Left ventricle myocardium superior (tissue), 1 donor: ENCODE measurements at places on chromosomes 11 and 22.

DNA sequence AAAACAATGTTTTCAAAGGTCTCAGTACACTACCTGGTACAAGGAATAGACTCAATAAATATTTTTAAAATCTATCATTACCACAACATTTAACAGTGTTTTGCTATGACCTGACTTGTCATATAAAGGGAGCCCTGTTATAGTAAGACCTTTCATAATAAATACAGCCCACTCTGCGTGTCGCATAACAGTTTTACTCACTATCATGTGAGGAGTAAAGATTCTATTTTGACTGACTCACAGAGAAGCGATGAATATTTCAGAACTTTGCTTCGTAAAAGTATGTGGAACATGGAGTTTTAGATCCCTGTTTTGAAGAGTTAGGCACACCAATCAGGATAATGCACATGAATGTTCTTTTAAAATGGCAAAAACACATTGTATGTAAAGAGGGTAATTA lies 531.2 kb downstream of the KCNA4 start:
- DNase-seq = no peak

DNA sequence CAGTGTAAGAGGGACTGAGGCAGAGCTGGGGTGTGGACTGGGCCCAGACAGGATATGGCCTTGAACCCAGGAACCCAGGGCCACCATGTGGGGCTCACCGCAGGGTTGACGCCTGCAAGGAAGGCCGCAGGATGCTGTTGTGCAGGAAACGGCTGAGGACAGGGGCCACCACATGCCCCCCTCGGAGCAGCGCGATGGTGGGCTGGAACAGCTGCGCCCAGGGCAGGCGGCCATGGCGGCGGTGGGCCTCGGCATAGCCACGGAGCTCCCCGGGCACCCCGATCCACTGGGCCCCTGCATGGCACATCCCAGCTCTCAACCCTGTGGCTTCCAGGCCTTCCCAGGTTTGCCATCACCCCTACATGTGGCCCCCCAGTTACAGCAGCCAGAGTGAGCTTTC lies 12.2 kb downstream of the GGT5 start:
- no peak for DNase-seq

GRCh38 chr11:131976021-131976420 lies 605.6 kb downstream of the NTM start:
- DNase-seq = no peak

DNA sequence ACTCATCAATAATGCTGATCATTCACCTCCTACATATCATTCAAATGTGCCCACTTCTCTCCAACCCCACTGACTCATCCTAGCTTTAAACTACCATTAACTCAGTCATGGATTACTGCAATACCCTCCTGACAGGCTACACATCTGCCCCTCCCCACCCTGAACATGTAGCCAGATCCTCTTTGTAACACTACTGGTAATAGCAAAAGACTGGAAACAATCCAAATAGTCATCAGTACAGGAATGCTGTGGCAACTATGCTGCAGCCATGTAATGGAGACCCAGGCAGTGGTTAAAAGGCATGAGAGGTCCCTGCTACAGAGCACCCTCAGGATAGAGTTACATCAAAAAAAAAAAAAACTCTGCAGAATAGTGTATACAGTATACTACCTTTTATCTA lies 16.6 kb downstream of the SLC43A3 start:
- DNase-seq = no peak
